ENCODE measurements at places on chromosomes 2 and 18.
A peak's percentile ranks its signal among the peaks of the same experiment; 100 is the strongest.

GRCh38 chr2:216683846-216684245, 11.5 kb downstream of the IGFBP5 start:
- no peak for DNase-seq

- DNase-seq: no peak
Observed at GRCh38 chr2:100782380-100782878, 37.5 kb upstream of the NPAS2 start.

DNA sequence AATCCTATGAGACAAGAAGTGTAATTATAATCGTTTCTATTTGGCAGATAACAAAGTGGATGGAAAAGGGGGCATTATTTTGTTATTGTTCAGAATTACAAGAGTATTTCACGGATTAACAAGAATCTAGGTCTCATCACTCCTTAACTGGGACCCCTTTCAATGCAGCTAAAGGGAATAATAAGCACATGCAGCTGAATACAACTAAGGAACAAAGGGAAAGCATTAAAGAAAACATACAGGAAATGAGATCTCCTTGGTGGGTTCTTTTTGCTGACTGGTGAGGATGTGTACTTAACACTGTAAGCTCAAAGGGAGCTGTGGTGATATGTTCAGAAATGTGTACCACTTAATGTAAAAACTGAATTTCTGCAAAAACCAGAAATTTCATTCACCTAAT, 140.5 kb upstream of the WDSUB1 start:
- DNase-seq: no peak

DNA sequence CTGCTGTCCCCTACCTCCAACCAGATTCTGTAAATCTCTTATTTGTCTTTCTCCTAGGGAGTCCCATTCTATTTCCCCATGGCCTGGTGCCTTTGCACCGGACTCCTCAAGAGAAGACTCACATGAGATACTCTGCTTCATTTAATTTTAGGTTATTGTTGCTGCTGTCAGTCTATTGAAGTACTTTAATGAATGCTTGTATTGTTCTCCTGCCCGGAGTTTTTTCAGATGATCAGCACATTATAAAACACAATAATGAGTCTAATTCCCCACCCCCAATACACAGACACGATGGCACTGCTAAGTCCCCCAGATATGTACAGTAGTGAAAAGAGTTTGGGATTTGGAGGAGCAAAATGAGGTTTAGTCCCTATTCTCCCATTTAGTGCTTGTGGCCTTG, 58.9 kb downstream of the HAUS1 start:
- DNase-seq: no peak

GRCh38 chr18:22971038-22971437, 37.9 kb downstream of the RBBP8 start:
- DNase-seq: no peak

- DNase-seq: no peak
Observed at GRCh38 chr2:98241592-98241991, 104.7 kb upstream of the CNGA3 start.

- DNase-seq: no peak
Observed at GRCh38 chr18:23635283-23636070, 27.2 kb downstream of the ANKRD29 start.

GRCh38 chr2:9285921-9286320, 79.3 kb downstream of the ASAP2 start:
- no peak for DNase-seq

DNA sequence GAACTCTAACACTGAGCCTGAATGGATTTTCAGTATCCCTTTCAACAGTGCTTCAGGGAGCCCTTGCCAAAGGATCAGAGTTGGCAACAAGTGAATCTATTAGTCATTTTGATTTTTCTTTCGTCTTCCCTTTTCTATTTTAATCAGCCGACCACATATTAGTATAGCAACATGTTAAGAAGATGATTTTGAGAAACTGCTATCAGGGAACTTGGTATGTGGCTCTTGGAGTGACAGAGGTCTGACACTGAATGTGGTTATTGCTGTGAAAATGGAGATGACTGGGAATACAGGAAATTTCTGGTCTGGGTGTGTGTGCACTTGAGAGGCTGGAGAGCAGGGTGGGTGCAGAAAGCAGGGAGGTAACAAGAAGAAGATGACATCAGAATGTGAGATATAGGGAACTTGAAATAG, 28.7 kb upstream of the IL1RL1 start:
- no peak for DNase-seq

DNA sequence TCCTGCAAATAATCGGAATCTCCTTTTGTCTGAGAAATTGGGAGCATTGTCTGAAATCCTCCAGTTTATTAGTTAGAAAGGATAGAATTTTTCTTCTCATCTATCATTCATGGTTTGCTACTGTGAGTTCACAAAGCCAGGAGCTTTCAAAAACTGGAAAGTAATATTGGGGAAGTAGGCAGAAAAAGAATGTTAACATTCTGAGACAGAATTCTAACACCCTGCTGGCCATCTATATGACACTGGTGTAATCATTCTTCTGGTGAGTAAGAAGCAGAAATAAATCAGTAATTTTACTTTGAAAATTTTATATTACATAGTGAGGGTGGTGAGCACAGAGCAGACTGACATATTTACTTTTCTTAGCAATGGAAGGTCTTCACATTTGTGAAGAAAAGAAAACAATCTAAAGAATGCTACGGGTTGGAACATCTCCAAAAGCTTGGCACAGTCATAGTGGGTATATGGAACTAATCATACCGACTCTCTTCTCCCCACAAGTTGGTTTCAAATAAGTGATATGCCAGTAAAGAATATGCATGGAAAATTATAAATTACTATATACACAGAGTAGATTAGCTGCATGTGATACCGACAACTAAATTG, 344.9 kb downstream of the LPIN1 start:
- DNase-seq: no peak

DNA sequence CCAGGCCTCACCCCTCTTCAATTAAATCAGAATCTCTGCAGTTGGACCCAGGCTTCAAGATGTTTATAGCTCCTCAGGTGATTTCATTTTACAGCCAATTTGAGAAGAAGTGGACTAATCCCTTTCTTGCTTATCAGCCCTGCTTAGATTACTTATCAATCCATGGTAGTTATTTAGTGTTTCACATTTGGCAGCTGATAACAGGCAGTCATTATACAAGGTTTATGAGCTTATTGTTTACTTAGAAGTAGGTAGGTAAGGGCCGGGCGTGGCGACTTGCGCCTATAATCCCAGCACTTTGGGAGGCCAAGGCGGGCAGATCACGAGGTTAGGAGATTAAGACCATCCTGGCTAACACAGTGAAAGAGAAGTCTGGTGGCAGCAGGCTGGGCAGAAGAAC, 237.5 kb downstream of the CTNNA2 start:
- no peak for DNase-seq

DNA sequence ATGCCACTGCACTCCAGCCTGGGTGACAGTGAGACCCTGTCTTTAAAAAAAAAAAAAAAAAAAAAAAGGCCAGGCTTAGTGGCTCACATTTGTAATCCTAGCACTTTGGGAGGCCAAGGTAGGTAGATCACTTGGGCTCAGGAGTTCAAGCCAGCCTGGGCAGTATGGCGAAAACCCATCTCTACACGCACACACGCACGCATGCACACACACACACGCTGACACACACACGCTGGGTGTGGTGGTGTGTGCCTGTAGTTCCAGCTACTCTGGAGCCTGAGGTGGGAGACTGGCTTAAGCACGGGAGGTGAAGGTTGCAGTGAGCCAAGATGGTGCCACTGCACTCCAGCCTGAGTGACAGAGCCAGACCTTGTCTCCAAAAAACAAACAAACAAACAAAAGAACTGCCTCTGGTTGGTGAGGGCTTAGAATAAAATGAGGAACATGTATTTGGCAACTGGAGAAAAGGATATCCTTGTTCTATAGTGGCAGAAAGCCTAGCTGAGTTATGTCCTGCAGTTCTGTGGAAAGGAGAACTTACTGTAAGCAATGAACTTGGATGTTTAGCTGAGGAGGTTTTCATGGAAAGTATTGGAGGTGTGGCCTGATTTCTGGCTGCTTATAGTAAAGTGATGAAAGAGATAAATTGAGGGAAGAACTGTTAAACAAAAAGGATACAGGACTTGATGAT, 34.0 kb downstream of the HAT1 start:
- no peak for DNase-seq

- no peak for DNase-seq
Observed at GRCh38 chr2:74778381-74779264, 55.3 kb upstream of the HK2 start.

GRCh38 chr2:28952836-28953211, 28.3 kb upstream of the TOGARAM2 start:
- DNase-seq: peak; percentile 4

DNA sequence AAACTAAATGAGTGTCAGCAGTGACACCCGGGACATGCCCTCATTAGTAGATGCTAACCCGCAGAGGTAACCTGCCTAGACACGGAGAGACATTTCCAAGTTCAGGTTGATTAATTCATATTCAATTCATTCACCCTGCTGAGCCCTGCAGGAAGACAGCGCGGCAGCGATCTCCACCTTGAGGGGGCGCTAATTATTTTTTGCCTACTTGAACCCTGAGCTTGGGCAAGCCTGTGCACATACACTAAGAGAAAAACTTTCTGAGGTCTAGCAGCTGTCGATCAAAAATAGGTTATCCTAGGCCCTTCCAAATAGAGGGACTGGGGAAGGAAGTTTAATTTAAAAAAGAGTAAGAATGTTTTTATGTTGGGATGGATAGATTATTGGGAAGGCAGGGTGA, 1.3 kb upstream of the LYPD6 start:
- no peak for DNase-seq

- no peak for DNase-seq
Observed at GRCh38 chr2:122028371-122029100, 273.1 kb downstream of the TSN start.

- no peak for DNase-seq
Observed at GRCh38 chr2:217849154-217849975, 153.4 kb downstream of the TNS1 start.

- no peak for DNase-seq
Observed at GRCh38 chr2:238936162-238937052, 88.5 kb downstream of the TWIST2 start.

GRCh38 chr2:50720697-50721315, 311.1 kb downstream of the NRXN1 start:
- no peak for DNase-seq

GRCh38 chr2:129464036-129464435, 515.4 kb upstream of the RAB6C start:
- peak; percentile 10 for DNase-seq

DNA sequence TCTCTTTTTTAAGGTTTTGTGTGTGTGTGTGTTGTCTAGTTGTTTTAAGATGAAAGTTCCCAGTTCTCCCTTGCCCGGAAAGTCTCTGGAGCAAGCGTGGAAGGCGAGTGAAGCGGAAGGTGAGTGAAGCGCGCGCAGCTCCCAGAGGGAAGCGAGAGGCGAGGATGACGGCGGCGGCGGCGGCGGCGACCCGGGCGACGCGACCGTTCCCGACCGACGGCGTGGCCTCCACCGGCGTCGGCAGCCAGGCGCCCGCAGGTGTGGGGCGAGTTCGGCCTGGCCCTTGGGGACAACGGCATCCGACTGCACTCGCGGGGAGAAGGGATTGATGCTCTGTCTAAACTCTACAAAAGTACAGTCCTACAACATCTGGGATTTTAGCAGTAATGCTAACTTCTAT, 321.9 kb downstream of the CELF4 start:
- no peak for DNase-seq

GRCh38 chr18:45449418-45450227, 165.7 kb upstream of the SLC14A2 start:
- no peak for DNase-seq

DNA sequence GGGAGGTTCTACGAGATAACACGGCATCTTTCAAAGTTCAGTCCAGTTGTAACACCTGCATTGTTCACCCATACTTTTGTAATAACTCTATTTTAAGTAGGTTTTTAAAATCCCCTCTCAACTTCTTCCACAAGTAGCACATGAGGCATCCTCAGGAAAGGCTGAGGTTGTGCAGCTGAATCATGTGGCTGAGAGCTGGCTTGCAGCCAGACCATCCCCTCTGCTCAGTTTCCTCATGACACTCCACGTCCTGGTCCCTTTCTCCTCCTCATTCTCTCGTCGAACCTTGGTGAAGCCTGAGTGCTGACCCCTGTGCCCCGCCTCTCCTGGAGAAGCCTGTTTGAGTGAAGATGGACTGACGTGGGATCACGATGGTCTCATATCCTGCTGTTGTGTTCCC, 42.5 kb downstream of the POU3F3 start:
- DNase-seq: no peak

GRCh38 chr2:181683518-181684453, 3.5 kb upstream of the NEUROD1 start:
- no peak for DNase-seq

DNA sequence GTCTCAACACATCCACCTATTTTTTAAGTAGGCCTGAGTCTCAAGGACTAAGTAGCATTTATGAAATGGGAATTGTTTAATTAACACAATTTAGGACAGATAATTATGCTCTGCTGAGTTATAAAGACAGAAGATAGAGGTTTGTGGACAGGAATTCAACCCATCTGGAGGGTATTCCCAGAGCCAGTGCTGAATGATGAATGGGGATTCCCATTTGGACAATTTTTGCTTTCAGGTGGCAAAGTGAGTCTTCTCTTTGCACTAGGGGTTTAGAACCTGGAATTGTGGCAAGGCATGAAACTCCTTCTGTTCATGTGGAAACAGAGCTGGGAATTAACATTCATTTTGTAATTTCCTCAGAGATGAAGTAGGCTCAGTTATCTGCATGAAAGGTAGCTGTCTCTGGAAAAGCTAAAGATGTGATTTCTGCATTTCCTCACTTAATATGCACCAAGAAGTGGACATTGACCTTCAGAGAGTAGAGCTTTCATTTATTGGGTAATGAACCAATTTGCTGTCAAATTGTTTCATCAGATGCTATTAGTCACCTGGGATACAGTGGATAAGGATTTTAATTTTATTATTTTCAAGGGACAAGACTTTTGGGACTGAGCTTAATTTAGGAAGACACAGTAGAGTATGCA, 212.1 kb upstream of the NRXN1 start:
- no peak for DNase-seq

- DNase-seq: no peak
Observed at GRCh38 chr18:79597831-79598632, 81.6 kb upstream of the CTDP1 start.

GRCh38 chr2:219611866-219612576, 14.4 kb downstream of the STK11IP start:
- no peak for DNase-seq

DNA sequence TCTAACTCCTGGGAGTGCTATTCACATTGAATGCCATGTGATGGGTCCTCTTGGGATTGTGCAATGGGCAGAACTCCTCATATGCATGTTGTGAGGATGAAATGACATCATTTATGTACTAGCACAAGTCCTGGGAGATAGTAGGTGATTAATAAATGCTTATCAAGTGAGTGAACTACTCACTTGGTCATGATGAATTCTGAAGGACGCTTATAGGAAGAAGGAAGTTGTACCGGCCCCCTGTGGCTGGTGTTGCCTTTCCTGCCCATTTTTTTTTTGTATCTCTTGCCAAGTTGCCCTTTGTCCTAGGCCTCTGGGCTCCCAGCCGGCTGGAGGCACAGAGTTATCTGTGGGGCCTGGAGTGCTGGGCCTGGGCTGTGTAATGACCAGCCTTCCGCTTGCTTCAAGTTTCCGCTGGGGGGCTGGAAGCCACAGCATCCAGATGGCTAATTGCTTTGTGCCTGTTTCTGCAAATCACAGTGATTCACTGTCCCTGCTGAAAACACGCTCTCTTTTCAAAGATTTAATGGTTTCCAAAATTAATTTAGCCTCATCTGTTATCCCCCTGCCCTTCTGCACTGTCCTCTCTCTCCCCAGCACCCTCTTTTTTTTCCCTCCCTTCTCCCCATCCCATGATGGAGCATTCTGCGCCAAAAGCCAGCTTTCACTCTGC, 33.7 kb upstream of the MRPL33 start:
- no peak for DNase-seq

Measured in CD4-positive, alpha-beta T cell treated with Interleukin-10 for 1 hour (primary cell).